ENCODE measurements at places on chromosomes 12 and 14.

DNA sequence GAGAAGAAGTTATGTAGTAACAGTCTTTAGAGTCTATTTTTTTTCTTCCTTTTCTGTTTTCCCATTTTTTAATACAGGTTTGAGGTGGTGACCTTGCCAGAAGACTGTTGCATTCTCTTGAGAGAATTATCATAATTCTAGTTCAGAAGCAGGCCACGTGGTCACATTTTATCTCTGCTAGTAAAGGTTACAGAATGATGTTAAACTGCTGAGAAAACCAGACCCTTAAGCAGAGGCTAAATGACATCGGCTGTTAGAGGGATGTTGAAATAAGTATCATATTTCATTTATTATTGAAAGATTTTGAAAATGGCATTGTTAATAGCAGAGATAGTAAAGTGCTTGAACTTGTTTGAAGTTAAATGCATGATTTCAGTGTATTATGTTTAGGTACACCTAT, 49.2 kb downstream of the BRMS1L start:
- no peak overlapping the region for H3K27ac ChIP-seq
- no peak for DNase-seq
- peaks cover 6% of the 10 kb centered on the region for H3K4me1 ChIP-seq
- peaks cover 8% of the 10 kb centered on the region for H3K36me3 ChIP-seq
- H3K27me3 ChIP-seq, result no peaks in the 10 kb centered on the region

DNA sequence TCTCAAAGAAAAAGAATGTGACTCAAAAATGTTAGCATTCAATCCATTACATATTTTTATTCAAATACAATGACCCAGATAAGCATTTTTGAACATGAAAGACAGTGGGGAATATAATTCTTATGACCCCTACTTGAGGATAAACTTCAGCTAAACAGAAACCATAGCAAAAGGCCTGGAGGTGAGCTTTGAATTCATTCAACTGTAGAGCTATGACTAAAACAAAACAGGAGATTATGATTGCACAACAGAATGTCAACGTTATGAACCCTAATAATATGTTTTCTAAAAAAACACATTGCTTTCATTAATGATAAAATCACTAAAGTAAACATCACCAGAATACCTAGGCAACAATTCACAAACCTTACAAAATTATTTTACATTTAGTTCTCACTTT, 27.8 kb downstream of the EFCAB11 start:
- H3K36me3 ChIP-seq, result peaks cover 14% of the 10 kb centered on the region
- H3K4me1 ChIP-seq, result no peaks in the 10 kb centered on the region
- no peaks in the 10 kb centered on the region for H3K27me3 ChIP-seq
- no peak overlapping the region for H3K4me3 ChIP-seq
- H3K27ac ChIP-seq, result no peak overlapping the region

GRCh38 chr14:29648045-29648444, 279.6 kb downstream of the PRKD1 start:
- H3K27ac ChIP-seq, result no peak overlapping the region
- no peaks in the 10 kb centered on the region for H3K27me3 ChIP-seq
- H3K4me1 ChIP-seq, result no peaks in the 10 kb centered on the region
- H3K4me3 ChIP-seq, result no peak overlapping the region

GRCh38 chr12:53065470-53065869, 13.7 kb downstream of the SPRYD3 start:
- H3K4me3 ChIP-seq, result no peak overlapping the region
- H3K36me3 ChIP-seq, result peaks cover 63% of the 10 kb centered on the region
- no peak for DNase-seq

GRCh38 chr12:19212245-19212644, 82.7 kb downstream of the PLEKHA5 start:
- no peaks in the 10 kb centered on the region for H3K36me3 ChIP-seq
- no peak overlapping the region for H3K4me3 ChIP-seq
- no peaks in the 10 kb centered on the region for H3K4me1 ChIP-seq
- H3K27me3 ChIP-seq, result no peaks in the 10 kb centered on the region
- no peak for DNase-seq

GRCh38 chr12:91394903-91395302, 212.3 kb upstream of the DCN start:
- no peak overlapping the region for H3K27ac ChIP-seq
- H3K27me3 ChIP-seq, result no peaks in the 10 kb centered on the region
- H3K36me3 ChIP-seq, result no peaks in the 10 kb centered on the region
- no peak for DNase-seq

Measured in suprapubic skin (tissue), 4 donors.